ENCODE measurements at places on chromosomes 5 and 9.
A peak's percentile ranks its signal among the peaks of the same experiment; 100 is the strongest.

DNA sequence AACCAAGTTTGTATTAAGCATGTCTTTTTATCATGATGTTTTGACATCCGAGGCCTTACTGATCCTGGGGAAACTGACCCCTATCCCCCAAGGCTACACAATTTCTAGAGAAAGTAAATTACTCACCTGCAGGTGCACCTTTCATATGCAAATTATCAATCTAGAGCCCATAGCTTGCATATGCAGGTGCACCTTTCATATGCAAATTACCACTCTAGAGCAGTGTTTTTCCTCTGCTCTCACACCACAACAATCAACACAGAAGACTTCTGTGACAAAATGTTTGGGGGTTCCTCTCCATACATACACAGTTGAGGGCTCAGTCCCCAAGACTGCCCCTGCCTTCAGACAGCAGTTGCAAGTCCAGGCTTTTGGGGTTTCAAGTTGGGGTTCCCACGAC lies 203.7 kb upstream of the RORB start:
- DNase-seq = no peak

DNA sequence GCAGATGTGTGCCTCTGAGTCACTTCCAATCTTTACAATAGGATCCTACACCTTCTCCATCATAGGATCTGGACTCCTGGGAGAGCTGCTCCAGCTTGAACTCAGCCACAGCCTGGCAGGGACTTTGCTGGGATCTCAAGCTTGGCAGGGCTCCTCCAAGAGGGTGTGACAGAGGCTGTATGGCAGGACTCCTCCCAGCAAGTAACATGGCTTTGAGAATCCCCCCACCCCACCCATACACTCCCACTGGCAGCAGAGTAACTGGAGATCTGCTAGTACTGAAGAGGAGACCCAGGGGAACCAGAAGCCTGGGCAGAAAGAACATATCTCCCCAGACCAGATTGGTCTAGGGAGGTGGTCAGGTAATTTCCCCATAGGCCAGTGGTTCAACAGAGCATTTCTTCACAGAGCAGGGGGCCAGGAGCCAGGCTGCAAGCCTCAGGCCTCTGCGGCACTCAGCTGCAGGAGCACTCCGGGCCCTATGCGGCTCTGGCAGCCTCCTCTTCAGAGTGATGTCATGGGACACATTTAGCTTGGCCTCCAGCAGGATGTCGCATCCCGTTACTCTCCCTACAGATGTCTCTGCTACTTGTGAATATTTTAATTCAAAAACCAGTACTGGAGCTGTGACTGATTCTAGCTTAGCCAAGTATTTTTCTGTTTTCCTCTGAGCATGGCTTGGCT lies 1.7 kb upstream of the ACSL6 start:
- no peak for DNase-seq

- DNase-seq = no peak
Measured at GRCh38 chr9:124506433-124506832, 766 bp downstream of the NR5A1 start.

- DNase-seq = no peak
Measured at GRCh38 chr9:15155323-15155722, 151.7 kb downstream of the TTC39B start.

DNA sequence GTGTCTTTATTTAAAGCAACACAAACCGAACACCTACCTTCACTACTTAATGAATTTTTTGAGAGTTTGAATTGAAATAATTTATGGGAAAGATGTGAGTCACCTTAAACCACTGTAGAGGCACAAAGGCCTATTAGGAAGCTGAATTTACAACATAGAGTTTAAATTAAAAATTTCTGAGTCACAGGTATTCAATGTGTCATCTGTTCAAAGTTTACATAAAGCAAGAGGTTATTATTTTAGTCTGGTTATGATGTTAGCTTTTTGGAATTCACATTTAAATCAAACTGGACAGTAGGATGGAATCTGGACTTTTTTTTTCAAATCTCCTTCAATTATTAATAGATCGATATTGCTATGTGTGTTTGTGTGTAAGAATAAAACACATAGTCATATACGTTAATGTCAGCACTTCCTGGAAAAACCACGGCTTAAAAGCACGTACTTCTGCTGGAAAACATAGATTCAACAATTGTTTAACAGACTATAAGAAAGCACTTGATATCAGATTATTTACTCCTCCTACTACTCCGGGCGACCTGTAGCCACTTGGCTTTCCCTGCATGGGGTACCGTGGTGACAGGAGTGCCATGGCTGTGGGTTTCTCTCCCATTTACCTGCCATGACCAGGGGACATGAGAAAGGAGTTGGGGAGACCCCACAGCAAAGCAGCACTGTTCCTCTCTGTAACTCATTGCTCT lies 638.6 kb downstream of the SEMA5A start:
- DNase-seq = no peak

DNA sequence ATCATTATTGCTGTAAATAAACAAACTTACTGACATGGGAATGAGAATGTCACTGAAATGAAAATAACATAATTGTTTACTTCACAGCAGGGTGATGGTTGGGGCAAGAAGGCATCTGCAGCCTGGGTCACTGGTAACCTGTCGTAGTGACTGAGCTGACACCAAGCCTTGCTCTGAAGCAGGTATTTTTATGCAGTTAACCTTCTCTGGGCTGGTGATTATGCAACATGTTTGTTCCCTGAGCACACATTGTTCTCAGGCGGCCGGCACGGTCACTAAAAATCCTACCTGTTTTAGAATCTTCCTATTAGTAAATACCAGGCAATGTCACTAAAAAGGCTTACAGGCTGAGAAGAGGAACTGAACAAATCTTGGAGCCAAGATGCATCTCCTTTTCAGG lies 157.7 kb upstream of the NR3C1 start:
- no peak for DNase-seq

DNA sequence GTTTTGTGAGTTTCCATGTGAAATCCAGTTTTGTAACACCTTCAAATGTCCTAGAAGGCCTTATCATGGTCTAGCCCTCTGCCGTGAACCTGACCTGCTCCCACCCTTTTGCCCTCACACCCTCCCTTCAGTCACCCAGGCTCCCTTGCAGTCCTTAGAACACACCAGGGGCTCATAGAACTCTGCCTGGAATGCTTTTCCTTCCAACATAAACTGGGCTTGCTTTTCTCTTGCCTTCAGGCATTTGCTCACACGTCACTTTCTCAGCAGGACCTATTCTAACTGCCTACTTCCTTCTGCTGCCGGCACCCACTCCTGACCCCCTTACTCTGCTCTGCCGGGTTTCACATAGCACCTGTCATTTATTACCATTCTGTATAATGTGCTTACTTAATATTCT lies 111.9 kb downstream of the PDE8B start:
- DNase-seq = no peak

GRCh38 chr5:98594098-98594497 lies 179.4 kb upstream of the RGMB start:
- DNase-seq = no peak

DNA sequence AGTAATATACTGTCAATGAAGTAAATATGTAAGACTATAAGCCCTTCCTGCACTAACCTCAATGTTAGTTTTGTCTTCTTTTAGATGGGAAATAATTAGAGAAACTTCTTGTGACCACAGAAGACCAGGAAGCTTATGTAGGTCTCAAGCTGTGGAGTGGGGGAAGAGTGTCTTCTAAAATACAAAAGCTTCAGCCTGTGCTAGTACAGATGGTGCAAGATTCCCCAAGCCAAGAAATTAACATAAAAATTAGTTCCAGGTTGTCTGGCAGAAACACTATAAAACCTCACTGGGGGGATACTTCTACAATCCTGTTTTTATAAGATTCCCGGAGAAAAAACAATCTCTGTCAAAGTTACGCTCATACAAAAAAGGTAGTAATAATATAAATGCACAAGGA lies 103.6 kb downstream of the FNBP1 start:
- no peak for DNase-seq

DNA sequence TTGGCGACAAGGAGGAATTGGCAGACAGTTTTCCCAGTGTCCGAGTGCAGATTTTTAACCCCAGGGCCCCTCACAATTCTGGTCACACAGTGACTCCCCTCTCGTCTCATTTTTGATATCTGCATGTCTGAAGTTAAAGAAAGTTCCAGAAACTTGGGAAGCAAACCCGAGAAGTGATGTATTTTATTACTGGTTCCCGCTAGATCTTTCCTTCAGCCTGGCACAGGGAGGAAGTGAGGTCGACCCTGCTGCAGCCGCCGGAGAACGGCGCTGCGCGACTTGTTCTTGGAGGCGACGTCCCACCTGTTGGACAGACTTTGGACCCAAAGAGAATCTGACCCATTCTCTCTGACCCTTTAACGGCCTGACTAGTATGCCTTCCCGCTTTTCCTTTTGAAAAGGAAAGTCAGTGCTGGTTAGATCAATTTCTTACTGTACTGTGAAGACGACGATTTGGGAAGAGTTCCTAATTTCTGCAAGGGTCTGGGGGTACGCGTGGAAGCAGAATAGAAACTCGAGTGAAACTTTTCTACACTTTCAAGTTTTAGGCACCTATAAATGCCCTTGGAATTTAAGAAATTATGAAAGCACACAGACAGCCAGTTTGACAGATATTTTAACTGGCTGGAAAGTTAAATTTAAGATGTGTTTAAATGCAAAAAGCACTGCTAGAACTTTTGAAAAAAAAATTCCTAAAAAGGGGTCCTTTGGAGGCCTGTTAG lies 744 bp downstream of the OTULIN start:
- peak; percentile 34 for DNase-seq

GRCh38 chr5:149456597-149457392 lies 77.7 kb upstream of the IL17B start:
- no peak for DNase-seq

DNA sequence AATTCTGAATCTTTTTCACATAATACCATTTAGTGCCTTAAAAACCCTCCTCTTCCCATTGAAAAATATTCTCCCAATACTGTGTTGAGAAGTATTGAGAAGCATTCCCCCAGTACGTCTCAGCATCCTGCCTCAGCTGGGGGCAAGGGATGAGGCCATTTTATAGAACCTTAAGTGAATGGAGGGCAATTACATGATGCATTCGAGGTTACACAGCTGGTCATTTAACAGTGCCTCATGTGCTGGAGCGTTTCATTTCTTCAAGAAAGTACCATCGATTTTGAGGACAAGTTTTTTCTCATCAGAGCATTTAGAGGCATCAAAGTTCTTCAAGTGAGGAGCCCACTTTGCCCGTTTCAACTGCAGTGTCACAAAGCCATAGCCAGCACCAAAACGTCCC lies 135.6 kb downstream of the DOCK2 start:
- DNase-seq = no peak

DNA sequence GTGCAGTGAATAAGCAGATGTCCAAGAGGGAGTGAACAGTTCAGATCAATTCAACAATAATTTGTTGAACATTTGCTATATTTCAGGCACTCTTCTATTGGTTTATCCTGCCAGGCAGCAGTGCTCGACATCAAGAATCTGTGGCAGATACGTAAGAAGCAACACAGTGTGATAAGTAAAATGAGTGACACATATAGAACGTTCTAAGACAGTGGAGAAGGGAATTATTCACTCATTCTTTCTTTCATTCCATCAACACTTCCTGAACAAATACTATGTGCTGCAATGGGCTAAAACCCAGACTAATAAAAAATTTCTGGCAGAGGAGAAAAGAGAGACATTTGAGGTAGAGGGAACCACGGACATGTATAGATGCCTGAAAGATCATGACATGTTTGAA lies 89.9 kb upstream of the GLIS3 start:
- no peak for DNase-seq

DNA sequence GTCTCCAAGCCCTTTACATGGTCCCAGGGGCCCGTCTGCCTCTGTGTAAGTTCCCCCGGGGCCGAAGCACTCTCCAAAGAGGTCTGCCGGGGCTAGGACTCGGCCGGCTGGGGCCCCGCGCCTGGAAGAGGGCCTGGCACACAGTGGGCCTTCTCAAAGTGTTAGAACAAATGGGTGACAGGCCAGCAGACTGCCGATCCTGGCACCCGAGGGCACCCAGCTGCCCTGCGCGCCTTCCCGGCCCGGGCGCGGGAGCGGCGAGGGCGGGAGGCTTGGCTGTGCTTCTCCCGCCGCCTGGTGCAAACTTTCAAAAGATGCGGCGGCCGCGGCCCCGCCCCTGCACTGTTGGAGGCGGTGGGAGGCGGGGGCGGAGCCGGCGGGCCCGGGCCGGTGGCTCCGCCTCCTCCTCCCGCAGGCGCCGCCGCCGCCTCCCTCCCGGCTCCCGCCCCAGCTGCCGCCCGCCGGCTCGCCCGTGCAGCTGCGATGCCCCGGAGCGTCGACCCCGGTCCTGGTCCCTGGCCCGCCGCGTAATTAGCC lies at the start of gene NEURL1B:
Gene NEURL1B (plus strand): TSS at position 442 of the 537 bp plus-strand sequence. CDS start 144 bp downstream, outside the sequence.
- DNase-seq = peak; percentile 32

- DNase-seq = no peak
Measured at GRCh38 chr5:172542651-172543131, 88.4 kb upstream of the SH3PXD2B start.

- no peak for DNase-seq
Measured at GRCh38 chr5:108997720-108998119, 250.0 kb downstream of the FER start.

DNA sequence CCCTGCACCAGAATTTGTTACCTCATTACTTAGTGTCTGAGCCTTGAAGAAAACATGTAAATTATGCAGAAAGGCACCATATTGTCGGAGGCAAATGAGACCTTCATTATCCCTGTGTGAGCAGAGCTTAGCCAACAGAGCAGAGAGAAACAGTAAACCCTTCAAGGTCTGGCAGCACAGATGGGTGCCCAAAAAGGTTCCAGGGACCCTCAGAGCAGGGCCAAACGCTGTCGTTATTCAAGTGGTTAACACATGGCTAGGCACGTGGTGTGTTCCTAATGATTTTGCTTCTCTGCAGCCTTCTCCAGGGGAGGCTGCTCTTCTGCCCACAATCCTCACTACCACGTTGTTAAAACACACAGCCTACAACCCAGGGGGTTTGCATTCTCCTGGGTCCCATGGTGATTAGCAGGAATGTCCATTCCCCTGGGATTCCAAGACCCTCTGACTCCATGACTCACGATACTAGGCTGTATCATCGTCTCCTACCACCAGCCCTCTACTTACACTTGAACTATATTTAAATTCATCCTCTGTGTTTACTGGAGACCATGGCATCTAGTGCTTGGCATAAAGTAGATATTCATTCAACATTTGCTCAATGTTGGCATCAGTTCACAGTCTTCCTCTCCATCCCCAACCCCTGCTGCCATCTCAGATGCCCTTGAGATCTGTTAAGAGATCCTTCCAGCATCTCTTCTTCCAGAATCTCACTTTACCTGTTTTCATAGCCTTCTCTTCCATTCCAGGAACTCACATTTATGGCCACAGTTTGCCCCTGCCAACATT lies 174.5 kb upstream of the RAD23B start:
- DNase-seq = no peak

DNA sequence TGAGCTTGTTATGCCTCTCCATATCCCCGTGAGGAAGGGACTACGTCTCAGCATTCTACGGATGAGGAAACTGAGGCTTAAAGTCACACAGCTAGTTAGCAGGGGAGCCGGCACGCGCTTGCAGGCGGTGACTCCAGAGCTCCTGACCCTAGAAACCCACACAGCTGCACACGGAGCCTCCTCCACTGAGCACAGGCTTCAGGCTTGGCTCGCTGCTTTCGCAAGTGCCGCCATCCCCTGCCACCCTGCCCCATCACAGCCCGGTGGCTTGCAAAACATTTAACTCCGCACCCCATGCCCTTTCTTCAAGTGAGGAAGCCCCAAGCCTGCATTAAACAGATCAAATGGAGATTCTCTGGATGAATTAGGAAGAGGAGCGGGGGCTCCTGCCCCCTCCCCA lies 138.3 kb downstream of the HSD17B3 start:
- no peak for DNase-seq

- DNase-seq = no peak
Measured at GRCh38 chr5:168334695-168335094, 43.2 kb downstream of the WWC1 start.

- no peak for DNase-seq
Measured at GRCh38 chr5:140262839-140263238, 40.1 kb downstream of the PFDN1 start.

GRCh38 chr9:84655447-84655846 lies 14.1 kb upstream of the NTRK2 start:
- DNase-seq = no peak
